WTC11 (cell line): ENCODE measurements at places on chromosomes 13 and 19.

- no peak for DNase-seq
- peaks cover 28% of the 10 kb centered on the region for H3K36me3 ChIP-seq
- H3K27ac ChIP-seq = peak overlapping the region; percentile 61
- H3K4me1 ChIP-seq = peaks cover 9% of the 10 kb centered on the region
- H3K27me3 ChIP-seq = no peaks in the 10 kb centered on the region
Observed at GRCh38 chr13:32347651-32348050, 32.3 kb downstream of the BRCA2 start.

GRCh38 chr19:37999309-38000213, 92.6 kb downstream of the SIPA1L3 start:
- H3K27me3 ChIP-seq = no peaks in the 10 kb centered on the region
- no peak overlapping the region for H3K27ac ChIP-seq
- H3K4me1 ChIP-seq = peaks cover 7% of the 10 kb centered on the region; the same call in 1 of the 2 replicates
- no peak overlapping the region for H3K4me3 ChIP-seq
- no peak for DNase-seq

DNA sequence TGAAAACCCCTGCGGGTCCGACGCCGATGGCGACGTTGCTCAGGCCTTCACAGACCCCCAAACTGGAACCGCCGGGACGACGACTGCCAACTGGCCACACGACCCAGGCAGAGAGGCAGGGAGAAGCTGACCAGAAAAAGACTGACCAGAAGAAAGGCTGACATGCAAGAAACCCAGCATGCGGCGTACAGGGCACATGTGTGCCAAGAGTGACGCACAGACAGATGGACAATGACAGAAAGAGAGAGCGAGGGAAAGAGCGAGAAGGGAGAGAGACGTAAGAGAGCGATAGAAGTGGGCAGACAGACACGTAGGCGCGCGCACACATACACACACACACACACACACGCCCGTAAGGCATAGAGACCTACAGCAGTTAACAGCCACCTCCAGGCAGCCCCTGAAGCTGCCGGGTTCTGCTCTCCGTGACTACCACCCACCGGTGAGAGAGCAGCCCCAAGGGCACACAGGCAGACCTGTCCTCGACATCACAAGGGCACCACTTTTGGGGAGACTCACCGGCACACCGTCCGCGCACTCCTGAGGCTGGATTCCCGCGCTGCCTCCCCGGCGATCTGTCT, 67.2 kb upstream of the ZNF527 start:
- H3K4me1 ChIP-seq = peaks cover 3% of the 10 kb centered on the region; the same call in 1 of the 2 replicates
- peak overlapping the region; percentile 87 for H3K4me3 ChIP-seq

DNA sequence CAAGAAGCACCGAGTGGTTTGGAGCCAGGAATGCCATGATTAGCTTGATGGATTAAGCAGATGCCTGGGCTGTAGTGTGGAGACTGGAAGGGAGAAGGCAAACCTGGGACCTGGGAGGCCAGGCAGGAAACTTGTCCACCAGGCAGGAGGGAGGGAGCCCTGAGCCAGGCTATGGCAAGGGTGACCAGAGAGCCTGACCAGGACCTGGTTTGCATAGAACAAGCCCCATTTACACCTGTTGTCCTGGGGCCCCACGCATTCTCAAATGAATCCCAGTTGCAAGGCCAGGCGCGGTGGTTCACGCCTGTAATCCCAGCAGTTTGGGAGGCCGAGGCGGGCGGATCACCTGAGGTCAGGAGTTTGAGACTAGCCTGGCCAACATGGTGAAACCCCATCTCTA, 50.2 kb upstream of the LATS2 start:
- no peak for DNase-seq
- no peak overlapping the region for H3K27ac ChIP-seq
- H3K36me3 ChIP-seq = no peaks in the 10 kb centered on the region

- DNase-seq = no peak
- H3K27me3 ChIP-seq = peaks cover 4% of the 10 kb centered on the region; the same call in 1 of the 2 replicates
- H3K27ac ChIP-seq = no peak overlapping the region
- no peak overlapping the region for H3K4me3 ChIP-seq
- peaks cover 6% of the 10 kb centered on the region for H3K4me1 ChIP-seq
Observed at GRCh38 chr13:21949818-21950429, 279.1 kb downstream of the FGF9 start.

GRCh38 chr13:108033800-108034707, 181.3 kb downstream of the LIG4 start:
- H3K27me3 ChIP-seq = no peaks in the 10 kb centered on the region
- H3K4me3 ChIP-seq = no peak overlapping the region
- H3K4me1 ChIP-seq = peaks cover 30% of the 10 kb centered on the region
- no peak for DNase-seq
- no peak overlapping the region for H3K27ac ChIP-seq
